Right atrium auricular region (tissue), 2 donors: ENCODE measurements at places on chromosomes 11 and 22.

DNA sequence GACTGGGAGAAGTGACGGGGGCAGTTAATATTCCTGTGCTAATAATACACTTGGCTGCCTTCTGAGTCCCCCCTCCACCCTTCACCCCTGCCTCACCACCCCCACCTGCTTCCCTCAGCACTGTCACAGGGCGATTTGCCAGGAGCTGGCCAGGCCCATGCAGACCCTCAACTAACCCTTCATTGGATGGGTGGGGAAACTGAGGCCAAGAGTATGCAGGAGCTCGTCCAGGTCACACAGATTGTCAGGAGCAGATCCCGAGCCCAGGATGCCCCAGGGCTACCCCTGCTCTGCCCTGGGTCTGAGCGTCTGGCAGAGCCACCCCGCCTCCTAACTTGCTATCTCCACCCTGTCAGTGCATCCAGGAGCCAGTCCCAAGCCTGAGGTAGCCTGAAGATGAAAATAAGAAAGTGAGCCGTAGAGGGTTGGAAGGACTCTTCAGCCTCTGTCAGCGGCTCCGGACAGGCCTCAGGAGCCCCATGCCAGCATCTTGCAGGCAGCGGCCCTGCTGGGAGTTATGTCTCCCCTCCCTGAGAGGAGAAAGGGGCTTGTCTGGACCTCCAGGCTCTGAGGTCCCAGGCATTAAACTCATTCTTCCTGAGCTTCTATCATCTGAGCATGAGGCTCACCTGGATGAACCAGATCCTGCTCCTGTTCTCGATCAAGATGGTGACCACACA lies 6.2 kb downstream of the TPBGL start:
- no peak for DNase-seq

DNA sequence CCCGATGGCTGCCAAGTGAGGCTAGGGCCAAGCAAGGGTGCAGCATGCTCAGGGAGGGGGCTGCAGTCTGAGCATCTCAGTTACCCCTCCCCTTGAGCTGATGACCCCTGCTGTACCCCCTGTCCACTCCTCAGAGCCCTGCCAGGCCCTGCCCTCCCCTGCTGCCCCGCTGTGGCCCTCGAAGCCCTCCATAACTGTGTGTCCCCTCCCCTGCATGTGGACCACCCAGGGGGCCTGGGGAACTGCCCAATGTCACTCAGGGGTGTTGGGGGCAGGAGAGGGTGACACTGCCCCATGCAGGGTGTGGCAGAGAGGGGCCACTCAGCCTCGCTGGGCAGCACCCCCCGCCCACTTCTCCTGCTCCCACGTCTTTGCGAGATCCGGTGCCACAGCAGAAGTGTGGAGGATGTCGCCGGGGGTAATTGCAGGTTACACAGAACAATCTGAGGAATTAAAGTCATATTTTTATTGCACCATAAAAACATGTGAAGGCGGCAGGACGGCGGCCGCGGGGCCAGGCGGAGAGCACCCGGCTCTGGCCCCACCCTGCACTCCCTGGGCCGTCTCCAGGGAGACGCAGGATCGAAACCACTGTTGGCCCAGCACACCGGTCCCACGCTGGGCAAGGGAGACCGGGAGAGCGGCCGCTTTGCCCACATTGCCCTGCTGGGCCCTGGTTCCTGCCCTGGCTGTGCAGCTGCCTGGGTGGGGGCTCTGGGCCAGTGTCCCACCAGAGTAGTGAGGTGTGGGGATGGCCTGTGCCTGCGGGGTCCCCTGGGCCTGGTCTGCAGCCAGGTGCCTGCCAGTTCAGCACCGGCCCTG lies 18.7 kb upstream of the GNB1L start:
- DNase-seq: no peak

DNA sequence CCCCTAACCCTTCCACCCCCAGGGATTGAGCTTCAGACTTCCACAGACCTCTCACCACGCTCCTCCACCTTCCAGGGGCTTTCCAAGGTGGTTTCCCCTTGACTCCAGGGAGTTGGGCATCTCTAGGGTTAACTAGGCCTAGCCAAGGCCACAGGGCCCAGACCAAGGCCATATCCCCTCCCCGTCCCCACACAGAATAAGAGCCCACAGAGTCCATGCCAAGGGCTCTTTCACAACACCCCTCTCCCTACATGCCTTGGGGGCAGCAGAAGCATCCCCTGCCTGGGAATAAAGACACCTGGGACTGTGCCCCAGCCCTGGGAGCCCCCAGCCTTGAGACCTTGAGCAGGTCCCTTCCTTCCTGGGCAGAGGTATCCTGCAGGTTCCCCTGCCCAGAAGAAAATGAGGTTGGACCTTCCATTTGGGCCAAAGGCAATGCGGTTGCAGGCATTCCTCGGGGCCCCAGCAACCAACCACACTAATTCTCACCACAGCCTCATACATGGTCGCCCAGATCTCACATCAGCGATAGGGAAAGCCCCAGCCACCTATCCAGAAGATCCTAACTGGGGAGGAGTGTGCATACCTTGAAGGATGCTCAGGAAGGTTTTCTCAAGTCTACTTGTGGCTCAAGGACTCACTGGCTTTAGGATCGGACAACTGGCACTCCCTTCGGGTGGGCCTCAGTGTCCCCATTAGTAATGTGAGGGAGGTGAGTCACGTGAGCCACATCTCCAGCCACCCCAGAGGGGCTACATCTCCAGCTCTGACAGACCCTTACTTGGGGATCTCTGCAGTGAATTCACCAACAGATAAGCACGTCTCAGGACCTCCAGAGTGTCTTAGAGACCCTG lies 1.7 kb downstream of the GDPD5 start:
- DNase-seq: no peak

- no peak for DNase-seq
These were observed 448.3 kb upstream of the DDI1 start for GRCh38 chr11:103587901-103588788.

DNA sequence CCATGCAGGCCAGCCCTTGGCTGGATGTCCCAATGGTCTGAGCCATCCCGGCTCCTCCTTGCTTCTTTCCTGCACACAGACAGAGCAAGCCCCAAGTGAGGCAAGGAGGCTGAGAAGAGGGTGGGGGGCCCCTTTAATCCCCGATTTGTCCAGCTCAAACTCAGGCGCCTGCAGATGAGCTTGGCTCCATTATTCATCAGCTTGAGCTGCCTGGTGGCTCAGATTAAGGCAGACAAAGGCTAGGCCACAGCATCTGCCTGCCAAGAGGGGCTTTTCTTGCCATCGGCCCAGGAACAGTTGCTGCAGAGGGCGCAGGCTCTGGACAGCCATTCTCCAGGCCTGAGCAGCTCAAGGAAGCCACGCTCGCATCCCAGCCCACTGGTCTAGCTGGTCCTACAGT lies 35.4 kb downstream of the LMO1 start:
- no peak for DNase-seq

- DNase-seq: no peak
These were observed 15.3 kb downstream of the TUG1 start for GRCh38 chr22:30984317-30984716.

GRCh38 chr11:105870516-105871113 lies 151.4 kb downstream of the MSANTD4 start:
- no peak for DNase-seq
